COR-L47 (cell line): ENCODE measurements at places on chromosomes 7 and 10.

DNA sequence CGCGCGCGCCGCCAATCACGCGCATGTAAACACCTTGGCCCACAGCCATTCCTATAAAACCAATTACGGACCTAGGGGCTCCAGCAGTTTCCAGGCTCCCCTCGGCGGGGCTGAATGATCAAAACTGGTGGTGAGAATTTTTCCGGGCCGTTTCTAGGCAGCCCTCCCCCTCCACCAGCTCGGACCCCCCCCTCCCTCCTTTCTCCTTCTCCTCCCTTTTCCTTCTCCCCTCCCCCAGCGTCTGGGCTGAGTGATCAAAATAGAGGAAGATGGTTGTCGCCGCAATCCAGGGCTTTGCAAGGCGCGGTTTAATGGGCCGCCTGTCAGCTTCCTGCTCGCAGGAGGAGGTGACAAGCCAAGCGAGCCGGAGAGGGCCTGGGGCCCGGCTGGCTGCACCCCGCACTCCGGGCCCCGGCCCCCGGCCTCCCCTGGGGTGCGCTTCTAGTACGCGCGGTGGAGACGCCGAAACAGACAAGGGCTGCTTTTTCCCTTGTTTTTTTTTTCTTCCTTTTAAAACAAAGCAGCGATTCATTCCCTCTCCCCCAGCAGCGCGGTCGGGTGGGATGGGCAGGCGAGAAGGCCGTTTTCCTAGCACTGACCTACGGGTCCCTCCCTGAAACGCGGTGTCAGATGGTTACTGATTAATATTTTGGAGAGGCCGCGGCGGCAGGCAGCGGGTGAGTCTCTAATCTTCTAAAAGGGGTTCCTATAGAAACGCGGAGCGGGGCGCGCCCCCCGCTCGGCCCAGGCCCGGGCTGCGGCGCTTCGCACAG, 528 bp upstream of the TNRC18 start:
- peak; percentile 99 for DNase-seq

- DNase-seq, result peak; percentile 72
These were observed 113.7 kb downstream of the BRAF start for GRCh38 chr7:140810830-140811556.

DNA sequence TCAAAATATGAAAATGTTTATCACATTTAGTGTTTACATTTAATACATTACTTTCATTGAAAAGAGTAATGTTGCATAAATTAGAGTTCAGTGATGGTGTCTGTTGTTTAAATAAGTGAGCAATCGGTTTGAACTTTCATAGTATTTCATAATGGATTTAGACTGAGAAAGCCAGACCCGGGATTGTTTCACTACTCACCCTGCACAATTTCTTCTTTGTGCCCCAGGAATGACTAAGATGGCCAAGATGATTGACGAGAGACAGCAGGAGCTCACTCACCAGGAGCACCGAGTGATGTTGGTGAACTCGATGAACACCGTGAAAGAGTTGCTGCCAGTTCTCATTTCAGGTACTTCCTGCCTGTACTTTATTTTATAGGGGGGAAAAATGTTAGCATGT, 74.6 kb downstream of the VCL start:
- DNase-seq, result no peak

DNA sequence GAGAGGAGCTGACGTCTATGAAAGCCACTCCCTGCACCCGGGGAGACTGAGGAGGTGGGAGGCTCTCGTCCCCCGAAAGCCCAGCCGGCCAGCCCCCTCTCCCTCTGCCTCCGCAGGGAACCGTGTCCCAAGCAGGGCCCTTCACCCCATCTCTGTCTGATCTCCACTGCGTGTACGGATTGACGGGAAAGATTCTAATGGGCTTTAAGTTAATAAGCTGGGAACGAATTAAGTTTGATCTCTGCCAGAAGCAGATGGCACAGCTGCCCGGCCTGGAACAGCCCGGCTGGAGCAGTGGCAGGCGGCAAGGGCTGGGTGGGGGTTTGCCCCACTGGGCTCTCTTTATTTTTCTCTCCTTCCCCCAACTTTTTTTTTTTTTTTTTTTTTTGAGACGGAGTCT, 6.1 kb upstream of the SLC29A4 start:
- no peak for DNase-seq

DNA sequence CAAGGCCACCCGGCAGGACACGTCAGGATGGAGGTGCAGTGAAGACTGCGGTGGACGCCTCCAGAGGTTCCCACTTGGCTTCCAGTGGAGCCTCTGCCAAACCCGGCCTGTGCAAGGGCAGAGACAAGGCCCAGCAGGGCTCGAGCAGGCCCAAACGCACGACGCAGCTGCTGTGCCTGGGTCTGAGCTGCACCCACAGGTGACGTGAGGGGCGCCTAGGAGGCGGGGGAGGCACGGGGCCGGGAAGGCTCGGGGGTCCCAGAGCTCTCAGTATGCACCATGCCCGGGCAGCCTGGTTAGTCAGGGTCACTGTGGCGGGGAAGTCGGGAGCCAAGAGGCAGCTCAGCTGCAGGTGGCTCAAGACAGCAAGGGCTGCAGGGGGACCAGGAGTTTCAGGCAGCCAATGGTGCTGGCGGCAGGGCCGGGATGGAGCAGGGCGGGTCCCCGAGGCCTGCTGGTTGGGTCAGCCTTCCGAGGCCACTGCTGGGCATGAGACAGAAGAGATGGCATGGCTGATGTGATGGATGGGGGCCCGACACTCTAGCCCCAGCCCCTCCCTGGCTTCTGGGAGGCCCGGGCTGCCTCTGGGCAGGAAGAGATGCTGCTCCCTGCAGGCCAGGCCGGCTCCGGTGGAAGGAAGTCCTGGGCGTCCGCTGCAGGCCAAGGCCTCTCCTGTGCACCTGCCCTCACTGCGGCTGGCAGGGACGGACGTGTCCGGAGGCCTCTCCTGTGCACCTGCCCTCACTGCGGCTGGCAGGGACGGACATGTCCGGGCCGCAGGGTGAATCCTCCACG, 72.2 kb upstream of the CFAP46 start:
- no peak for DNase-seq

GRCh38 chr7:134454277-134454676, 4.6 kb downstream of the AKR1B1 start:
- no peak for DNase-seq

GRCh38 chr7:99728615-99729014, 6.4 kb downstream of the CYP3A7 start:
- no peak for DNase-seq

DNA sequence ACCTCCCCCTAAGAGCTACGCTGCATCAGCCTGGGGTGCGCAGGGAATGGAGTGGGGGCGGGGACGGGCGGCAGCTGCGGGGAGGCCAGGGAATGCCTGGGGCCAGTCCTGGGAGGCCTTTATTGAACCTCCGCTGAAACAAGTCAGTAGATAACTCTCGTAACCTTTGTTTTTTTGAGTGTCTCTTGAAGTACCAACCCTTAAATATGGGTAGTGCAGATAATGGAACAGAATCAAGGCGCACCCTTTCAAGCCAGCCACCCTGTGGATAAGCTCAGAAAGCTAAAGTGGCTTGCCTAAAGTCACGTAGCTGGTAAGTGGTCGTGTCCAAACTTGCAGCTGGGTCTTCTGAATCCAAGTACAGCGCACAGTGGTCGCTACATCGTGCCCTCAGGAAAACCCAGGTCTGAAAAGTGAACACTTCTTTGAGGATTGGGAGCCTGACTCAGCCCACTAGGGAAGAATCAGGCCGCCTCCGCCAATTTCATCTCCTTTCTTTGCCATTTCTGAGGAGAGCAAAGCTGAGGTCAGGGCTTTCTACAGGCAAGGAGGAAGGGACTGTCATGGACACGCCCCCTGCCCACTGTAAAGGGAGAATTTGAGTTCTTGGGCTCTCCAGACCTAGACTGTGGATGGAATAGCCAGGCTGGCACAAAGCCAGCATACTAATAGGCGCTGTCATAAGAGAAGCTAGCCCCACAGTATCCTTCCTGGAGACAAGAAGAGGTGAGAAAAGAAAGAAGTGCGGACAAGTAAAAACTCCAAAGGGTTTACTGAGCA, 3.2 kb upstream of the EGR2 start:
- DNase-seq, result peak; percentile 9

GRCh38 chr10:19638896-19639233, 177.4 kb upstream of the PLXDC2 start:
- DNase-seq, result no peak

DNA sequence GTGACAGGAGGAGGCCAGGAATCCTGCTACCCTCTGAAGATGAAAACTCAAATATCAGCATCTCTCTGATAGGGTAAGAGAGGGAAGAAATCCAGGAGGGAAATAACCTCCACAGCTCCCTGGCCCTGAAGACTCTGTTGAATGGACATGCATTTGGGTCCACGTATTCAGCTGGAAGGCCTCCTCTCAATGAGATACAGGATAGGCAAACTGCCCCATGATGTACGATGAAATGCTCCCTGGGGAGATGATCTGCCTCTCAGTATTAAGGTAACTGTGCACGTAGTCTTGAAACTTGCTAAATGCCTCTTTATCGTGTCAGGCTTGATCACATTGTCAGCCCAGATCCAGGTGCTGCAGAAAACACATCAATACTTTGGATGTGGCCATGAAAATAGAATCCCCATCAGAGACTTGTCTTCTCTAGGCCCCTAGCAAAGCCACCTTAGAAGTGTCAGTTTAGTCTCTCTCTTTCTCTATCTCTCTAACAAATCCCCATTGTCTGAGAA, 384.0 kb downstream of the KCNMA1 start:
- DNase-seq, result no peak

DNA sequence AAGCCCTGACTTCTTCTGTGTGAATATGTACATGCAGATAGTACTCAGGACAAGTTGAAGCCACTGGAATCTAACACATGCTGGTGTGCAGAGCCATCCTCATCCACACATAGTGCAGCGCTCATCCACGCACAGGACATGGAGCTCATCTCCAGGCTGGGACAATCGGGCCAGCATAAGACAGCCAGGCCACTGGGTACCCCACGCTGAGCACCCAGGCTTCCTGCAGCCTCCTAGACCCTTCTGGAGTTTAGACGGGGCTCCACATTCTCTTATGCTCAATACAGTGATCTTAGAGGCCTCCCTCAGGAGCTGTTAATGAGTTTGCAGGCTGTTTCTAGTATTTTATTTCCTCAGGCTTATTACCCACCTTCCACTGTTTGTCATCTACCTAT, 238.9 kb downstream of the TNS3 start:
- DNase-seq, result no peak

DNA sequence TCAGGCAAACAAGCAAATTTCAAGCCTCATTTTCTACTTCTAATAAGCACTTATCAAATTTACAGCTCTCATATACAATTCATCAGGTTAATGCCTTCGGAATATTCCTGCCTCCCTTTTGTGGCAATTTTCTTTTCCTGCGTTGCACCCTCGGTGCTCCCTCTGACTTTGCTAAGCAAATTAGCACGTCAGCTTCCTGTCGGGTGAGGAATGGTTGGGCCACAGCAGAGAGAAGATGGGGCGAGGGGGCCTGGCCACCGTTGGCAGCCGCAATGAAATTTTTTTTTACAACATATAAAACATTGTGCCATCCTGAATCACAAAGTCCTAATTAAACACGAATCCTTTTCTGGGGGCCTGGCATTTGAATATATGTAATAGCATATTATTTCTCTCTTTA, 28.1 kb downstream of the ELFN1 start:
- DNase-seq, result no peak
